ENCODE measurements at places on chromosomes 4 and X.

DNA sequence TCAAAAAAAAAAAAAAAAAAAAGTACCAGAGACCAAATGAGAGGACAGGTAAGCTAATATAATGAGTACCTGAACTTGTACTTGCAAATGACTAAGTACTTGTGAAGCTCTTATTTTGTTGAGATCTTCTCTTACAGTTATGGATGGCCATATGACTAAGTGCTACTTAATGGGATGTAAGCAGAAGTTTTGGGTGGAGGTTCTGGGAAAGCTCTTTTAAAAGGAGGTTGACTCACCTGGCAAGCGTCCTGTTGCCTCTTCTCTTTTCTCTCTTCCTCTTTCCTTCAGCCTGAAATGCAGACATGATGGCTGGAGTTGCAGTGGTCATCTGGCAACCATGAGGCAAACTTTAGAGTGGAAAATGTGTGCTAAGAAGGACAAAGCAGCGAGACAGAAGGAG, 36.9 kb upstream of the MED14 start:
- DNase-seq: no peak
- H3K4me3 ChIP-seq: no peak overlapping the region
- H3K27ac ChIP-seq: no peak overlapping the region
- no peaks in the 10 kb centered on the region for H3K36me3 ChIP-seq

- no peak overlapping the region for H3K4me3 ChIP-seq
- no peaks in the 10 kb centered on the region for H3K27me3 ChIP-seq
- H3K36me3 ChIP-seq: no peaks in the 10 kb centered on the region
- H3K27ac ChIP-seq: no peak overlapping the region
- DNase-seq: no peak
- H3K4me1 ChIP-seq: no peaks in the 10 kb centered on the region
Observed at GRCh38 chr4:160371446-160371845, 1268.6 kb downstream of the RAPGEF2 start.

DNA sequence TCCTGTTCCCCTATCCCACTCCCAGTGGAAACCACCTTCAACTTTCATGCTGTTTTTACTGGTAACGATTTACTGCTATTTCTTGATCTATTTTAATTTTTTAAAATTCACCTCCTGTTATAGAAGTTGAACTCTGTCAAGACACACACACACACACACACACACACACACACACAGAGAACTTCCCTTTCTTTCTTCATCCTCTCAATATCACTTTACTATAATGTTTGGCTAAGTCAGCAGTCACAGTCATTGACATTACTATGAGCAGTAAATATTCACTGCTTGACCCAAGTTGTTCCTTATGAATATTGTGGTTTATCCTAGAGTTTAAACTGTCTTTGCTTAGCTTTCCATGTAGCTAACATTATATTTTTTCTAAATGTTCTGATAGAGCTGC, 24.0 kb upstream of the SGMS2 start:
- no peaks in the 10 kb centered on the region for H3K4me1 ChIP-seq
- DNase-seq: no peak
- no peak overlapping the region for H3K27ac ChIP-seq
- H3K4me3 ChIP-seq: no peak overlapping the region

GRCh38 chr4:109359040-109359646, 56.7 kb upstream of the COL25A1 start:
- H3K27ac ChIP-seq: peak overlapping the region; percentile 86
- peak overlapping the region; percentile 48 for H3K4me3 ChIP-seq
- H3K36me3 ChIP-seq: peaks cover 13% of the 10 kb centered on the region
- H3K27me3 ChIP-seq: peaks cover 62% of the 10 kb centered on the region
- peaks cover 47% of the 10 kb centered on the region for H3K4me1 ChIP-seq
- peak; percentile 66 for DNase-seq

DNA sequence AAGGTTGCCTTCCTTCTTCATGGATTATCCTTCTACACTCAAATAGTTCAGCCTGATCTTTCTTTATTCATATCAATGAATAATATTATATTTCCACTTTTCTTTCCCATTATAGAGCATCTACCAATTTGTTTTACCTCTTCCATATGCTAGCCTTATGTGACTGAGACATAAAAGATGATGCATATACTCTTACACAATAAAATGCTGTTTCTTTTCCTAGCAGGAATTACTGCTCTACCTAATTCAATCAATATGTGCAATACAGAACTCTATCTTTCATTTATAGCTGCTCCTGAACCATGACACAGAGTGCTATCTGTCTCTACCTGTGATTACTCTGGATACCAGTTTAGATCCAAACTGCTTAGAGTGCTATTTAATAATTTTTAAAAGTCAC, 2334.0 kb downstream of the PCDH7 start:
- H3K4me1 ChIP-seq: no peaks in the 10 kb centered on the region
- H3K36me3 ChIP-seq: no peaks in the 10 kb centered on the region
- H3K27ac ChIP-seq: no peak overlapping the region
- no peak for DNase-seq
- H3K4me3 ChIP-seq: no peak overlapping the region

DNA sequence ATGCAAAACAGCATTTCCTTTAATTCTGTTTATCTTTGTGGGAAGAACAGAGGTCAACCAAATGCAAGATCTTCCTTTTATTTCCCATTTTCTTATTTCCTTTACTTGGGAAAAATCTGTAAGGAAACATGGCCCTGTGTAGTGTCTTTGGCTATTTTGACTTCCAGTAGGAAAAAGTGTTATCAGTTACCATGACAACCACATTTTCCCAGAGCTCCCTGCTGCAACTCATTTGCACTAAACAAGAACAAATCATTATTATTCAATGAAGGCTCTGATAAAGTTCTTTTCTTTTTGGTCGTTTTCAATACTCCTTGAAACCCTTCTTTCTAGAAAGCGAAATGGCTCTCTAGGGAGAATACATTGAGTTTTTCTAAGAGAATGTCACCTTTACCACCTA, 117.2 kb upstream of the DDX53 start:
- no peaks in the 10 kb centered on the region for H3K27me3 ChIP-seq
- H3K4me3 ChIP-seq: no peak overlapping the region
- no peaks in the 10 kb centered on the region for H3K4me1 ChIP-seq
- no peaks in the 10 kb centered on the region for H3K36me3 ChIP-seq
- H3K27ac ChIP-seq: no peak overlapping the region
- no peak for DNase-seq

- H3K36me3 ChIP-seq: no peaks in the 10 kb centered on the region
- DNase-seq: no peak
- H3K4me1 ChIP-seq: no peaks in the 10 kb centered on the region
- H3K27me3 ChIP-seq: no peaks in the 10 kb centered on the region
Observed at GRCh38 chr4:1668488-1668840, 15.6 kb downstream of the FAM53A start.

DNA sequence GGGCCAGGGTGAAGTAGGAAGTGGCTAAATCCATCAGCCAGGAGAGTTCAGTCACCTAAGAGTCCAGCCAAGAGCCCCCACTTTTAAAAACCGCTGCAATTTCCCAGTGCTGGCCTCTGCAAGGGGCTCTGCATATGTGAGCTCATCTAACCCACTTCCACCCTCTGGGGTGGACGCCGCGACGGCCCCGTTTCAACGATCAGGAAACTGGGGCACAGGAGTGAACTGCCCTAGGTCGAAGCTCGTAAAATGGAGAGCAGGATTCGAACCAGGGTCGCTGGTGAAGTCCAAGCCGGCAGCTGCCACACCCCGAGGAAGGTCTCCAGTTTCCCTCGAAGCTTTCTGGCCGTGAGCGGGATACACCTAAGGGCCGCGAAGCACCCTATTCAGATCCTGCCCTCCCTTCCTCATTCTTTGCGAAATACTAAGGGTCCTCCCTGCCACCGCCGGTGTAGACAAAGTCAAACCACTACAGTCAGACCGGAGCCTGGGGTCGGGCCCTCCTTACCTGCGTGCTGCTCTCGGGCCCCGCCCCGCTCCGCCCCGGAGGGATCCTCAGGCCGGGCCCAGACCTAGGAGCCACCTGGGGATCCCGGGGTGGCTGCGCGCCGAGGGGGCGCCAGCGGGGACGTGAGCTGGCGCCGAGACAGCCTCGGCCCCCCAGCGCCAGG, 446 bp downstream of the EVC2 start:
- H3K4me1 ChIP-seq: peaks cover 3% of the 10 kb centered on the region
- no peak overlapping the region for H3K4me3 ChIP-seq
- H3K27ac ChIP-seq: no peak overlapping the region

GRCh38 chr4:183599690-183600089, 59.3 kb downstream of the RWDD4 start:
- no peaks in the 10 kb centered on the region for H3K27me3 ChIP-seq
- no peaks in the 10 kb centered on the region for H3K4me1 ChIP-seq
- no peak for DNase-seq
- H3K27ac ChIP-seq: no peak overlapping the region
- no peaks in the 10 kb centered on the region for H3K36me3 ChIP-seq
- H3K4me3 ChIP-seq: no peak overlapping the region

DNA sequence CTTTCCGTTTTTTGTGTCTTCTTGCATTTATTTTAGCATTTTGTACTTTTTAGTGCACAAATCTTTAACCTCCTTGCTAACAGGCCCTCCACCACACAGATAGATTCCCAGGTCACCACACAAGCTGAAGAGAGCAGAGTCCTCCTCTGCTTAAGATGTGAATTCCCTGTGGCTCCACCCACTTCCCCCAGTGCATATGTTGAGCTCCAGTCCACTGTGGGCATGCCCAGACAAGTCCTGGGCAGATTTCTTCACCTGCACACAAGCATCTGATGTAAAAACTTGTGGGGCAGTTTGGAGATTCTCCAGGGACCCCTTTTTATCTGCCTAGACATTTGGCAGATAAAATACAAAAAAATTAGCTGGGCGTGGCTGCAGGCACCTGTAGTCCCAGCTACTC, 19.8 kb upstream of the PASD1 start:
- H3K4me3 ChIP-seq: no peak overlapping the region
- H3K36me3 ChIP-seq: no peaks in the 10 kb centered on the region
- peaks cover 14% of the 10 kb centered on the region for H3K27me3 ChIP-seq
- H3K27ac ChIP-seq: peak overlapping the region; percentile 77
- peak; percentile 26 for DNase-seq

DNA sequence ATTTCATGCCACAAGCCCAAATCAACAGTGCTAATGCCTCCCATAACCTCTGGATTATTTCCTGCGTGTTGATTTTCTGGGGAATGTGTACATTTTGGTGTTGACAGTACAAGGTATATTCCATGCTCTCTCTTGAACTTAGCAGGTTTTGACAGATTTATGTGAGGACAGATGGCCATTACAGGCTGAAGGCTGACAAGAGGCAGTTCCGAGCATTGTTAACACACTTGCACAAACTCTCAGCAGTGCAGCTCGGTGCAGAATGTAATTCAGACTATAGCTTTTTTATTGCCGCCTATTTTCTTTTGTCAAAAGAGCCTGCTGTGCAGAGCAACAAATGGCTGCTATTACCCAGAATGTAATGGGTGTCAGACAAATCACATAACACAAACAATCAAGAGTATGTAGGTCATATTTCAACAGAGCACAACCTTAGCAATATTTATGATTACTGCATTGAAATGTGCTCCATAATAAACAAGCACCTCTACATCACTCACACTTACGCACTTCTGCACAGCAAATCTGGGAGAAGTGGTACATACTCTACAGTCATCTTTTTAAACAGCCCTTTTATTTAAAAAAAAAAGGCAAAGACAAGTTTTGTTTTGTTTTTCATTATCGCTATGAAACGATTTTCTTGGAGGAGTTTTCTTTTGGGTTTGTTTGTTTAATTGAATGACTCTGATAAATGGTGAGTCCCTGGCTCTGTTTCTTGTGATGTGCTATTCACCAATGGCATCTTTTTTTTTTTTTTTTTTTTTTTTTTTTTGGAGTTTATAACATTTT, 71.6 kb downstream of the PPARGC1A start:
- no peak overlapping the region for H3K4me3 ChIP-seq
- no peaks in the 10 kb centered on the region for H3K36me3 ChIP-seq
- no peaks in the 10 kb centered on the region for H3K4me1 ChIP-seq
- no peak for DNase-seq
- H3K27me3 ChIP-seq: no peaks in the 10 kb centered on the region

DNA sequence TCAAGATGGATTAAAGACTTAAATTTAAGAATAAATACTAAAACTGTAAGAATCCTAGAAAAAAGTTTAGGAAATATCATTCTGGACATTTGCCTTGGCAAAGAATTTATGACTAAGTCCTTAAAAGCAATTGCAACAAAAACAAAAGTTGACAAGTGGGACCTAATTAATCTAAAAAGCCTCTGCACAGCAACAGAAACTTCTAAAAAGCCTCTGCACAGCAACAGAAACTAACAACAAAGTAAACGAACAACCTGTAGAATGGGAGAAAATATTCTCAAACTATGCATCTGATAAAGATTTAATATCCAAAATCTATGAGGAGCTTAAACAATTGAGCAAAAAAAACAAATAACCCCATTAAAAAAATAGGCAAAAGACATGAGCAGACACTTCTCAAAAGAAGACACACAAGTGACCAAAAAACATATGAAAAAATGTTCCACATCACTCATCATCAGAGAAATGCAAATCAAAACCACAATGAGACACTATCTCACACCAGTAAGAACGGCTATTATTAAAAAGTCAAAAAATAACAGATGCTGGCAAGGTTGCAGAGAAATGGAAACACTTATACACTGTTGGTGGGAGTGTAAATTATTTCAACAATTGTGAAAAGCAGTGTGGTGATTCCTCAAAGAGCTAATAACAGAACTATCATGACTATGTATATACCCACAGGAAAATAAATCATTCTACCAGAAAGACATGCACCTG, 5.5 kb upstream of the OPRPN start:
- no peak overlapping the region for H3K4me3 ChIP-seq
- no peaks in the 10 kb centered on the region for H3K36me3 ChIP-seq
- no peak overlapping the region for H3K27ac ChIP-seq
- no peak for DNase-seq

DNA sequence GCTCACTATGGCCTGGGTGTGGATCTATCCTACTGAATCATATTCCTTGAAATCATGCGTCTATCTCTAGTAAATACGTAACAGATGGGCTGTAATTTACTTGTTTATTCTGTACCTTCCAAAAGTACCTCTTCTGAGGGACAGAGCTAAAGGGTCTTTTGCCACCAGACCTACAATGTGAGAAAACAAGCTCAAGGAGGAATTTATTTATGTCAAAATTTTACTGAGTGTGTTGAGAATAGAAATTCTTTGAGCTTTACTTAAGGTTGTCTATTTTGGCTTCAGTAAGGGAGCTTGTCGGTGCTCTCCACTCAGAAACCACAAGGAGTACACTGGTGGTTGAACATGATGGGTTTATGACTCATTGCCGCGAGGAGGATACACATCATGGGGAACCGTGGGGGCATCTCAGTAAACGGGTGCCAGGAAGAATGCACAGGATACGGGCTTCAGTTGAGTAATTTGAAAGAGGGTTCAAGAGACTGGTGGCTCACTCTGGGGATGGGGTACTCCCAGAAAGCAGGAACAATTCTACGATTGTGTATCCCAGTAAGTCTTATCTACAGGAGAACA, 3.0 kb downstream of the ANK2 start:
- no peak for DNase-seq
- no peaks in the 10 kb centered on the region for H3K4me1 ChIP-seq
- no peaks in the 10 kb centered on the region for H3K36me3 ChIP-seq
- peaks cover 3% of the 10 kb centered on the region for H3K27me3 ChIP-seq
- no peak overlapping the region for H3K4me3 ChIP-seq

DNA sequence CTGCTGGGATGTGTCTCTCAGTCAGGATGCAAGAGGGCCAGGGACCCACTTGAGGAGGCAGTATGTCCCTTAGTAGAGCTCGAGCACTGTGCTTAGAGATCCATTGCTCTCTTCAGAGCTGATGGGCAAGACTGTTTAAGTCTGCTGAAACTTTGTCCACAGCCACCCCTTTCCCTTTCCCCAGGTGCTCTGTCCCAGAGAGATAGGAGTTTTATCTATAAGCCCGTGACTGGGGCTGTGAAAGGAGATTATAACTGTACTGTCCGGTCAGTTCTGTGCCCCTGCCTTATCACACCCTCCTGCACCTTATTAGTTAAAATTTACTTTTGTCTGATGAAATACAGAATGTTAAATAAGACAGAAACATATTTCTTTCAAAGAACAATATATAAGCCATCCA, 378.4 kb downstream of the PABPC4L start:
- no peaks in the 10 kb centered on the region for H3K4me1 ChIP-seq
- H3K27ac ChIP-seq: no peak overlapping the region
- H3K36me3 ChIP-seq: no peaks in the 10 kb centered on the region
- H3K4me3 ChIP-seq: no peak overlapping the region

Data from activated naive CD4-positive, alpha-beta T cell treated with anti-CD3 and anti-CD28 coated beads, Interleukin-2, amount 10 ng/mL, durations not matched to agents 7 days and 5 days (primary cell).